CD4-positive, alpha-beta T cell treated with Interleukin-12 subunit alpha and Interleukin-12 subunit beta, for 1 hour (primary cell): ENCODE measurements at places on chromosomes 13 and 19.

GRCh38 chr13:51659276-51660127 is 75.2 kb downstream of the WDFY2 start:
- DNase-seq, result no peak

- no peak for DNase-seq
These were observed 4.2 kb downstream of the PGPEP1 start for GRCh38 chr19:18344582-18344950.

DNA sequence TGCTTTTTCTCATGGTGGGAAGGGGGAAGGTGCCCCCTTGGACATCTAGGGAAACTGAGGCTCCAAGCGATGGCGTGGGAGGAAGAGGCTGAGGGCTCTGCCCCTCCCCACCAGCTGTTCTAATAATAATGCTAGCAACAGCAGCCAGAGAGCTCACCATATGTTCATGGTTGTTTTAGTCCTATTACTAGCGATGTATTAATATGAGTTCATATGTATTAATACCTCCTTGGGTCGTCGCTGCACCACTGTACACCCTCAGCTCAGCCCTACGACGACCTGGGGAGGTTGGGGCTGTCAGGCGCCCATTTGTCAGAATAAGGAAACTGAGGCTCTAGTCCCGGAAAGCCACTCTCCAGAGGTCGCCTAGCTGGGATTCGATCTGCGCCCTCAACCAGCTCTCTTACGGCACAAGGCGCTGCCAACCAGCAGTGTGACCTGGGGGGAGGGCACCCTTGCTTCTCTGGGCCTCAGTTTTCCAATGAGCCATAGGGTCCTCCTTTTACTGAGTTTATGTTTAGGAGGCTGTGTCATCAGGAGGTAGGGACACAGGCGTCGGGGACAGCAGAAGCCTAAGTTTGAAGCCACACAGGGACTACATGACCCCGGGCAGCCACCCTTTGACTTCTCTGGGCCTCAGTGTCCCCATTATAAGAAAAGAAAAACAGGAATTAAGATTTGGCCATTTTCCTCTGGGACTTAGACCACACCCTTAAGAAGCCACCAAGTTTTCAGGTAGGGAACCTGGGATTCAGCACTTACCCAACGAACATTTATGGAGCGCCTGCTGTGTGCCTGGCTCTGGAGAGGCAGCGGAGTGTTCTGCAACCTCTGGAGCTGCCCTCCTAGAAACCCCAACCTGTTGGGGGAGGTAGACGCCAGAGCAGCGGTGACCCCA is 664 bp downstream of the MAST3 start:
- DNase-seq, result no peak

DNA sequence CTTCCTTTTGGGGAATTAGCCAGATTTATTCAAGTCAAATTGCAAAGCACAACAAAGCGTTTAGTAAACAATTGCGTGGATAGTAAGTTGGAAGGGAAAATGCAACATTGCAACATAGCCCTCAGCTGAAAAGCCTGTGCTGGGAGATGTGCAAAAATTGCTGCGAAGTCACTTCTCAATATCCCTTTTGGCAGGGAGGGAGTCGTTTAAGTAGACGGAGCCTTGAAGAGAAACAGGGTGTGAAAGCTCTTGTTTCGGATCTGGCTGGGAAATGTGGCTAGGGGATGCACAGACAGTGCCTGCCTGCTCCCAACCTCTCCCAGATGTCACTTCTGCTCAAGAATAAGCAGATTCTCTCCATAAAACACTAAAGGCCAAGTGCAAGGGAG is 56.8 kb downstream of the SLC7A1 start:
- no peak for DNase-seq

- DNase-seq, result no peak
These were observed 116.1 kb upstream of the TSC22D1 start for GRCh38 chr13:44692173-44692713.

DNA sequence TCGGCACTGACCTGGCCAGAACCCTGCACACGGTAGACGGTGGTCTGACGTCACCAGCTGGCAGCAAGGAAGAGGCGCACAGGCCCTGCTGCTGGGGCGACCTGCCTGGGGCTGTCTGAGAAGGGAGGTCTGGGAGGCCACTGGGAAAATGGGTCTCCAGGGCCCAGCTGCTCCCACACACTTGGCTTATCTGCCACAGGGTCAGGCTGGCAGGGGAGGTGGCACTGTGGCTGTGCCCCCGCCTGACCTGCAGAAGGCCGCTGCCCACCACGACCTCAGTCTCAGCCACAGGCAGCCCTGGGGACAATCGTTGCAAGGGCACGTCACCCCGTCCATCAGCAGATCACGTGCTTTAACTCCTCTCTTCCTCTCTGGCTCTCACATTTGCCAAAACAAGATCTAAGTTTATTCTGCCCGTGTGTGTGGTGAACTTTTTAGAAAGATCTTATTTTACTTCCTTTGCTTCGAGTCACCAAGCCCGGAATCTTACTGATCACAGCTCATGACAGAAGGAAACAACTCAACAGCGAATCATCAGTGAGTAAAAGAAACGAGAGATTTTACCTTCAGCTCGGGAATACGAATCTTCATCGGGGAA is 45.2 kb upstream of the RANBP3 start:
- no peak for DNase-seq

GRCh38 chr19:33248954-33249613 is 23.4 kb upstream of the SLC7A10 start:
- DNase-seq, result no peak

DNA sequence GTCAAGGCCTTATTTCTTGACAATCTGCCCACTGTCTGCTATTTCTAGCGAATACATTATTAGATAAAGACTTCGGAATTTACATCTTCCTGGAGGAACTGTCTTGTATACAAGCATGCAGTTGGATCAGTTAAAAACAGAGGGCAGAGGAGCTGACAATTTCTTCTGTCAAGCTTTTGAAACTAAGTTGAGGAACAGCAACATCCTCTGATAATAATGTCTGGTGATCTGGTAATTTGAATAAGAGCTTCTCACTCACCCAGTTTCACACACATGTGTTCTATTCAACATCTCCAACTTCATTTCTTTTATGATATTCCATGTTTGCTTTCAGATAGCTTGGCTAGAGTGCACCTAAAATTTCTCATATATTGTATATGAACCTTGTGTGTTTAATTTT is 50.2 kb downstream of the MTMR6 start:
- DNase-seq, result no peak

DNA sequence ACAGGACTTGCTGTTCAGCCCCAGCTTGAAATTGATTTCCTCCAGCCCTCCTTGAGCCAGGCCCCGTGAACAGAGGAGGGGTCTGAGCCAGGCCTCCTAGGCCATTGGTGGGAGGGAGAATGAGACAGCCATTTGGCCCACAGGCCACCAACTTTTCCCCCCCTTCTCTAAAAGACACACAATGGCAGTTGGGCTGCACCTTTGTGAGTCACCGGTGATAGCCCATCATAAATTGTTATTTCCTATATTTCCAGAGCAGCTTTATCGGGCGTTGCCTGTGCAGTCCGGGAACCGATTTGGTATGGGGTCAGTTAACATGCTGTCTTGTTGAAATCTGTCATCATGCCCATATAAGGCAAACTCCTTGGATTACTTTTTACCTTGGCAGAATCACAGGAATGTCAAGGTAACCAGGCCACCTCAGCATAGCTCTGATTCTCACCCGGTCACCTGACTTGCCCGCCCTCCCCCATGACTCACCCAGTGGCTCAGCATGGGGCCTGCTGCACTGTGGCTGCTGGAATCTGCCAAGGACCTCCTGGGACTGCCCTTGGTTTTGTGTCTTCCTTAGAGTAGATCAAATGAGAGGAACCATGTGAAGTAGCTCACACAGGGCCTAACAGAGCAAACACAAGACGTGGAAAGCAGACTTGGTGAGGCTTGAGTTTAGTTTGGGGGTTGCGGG is 36.1 kb downstream of the ACTN4 start:
- DNase-seq, result peak; percentile 63

DNA sequence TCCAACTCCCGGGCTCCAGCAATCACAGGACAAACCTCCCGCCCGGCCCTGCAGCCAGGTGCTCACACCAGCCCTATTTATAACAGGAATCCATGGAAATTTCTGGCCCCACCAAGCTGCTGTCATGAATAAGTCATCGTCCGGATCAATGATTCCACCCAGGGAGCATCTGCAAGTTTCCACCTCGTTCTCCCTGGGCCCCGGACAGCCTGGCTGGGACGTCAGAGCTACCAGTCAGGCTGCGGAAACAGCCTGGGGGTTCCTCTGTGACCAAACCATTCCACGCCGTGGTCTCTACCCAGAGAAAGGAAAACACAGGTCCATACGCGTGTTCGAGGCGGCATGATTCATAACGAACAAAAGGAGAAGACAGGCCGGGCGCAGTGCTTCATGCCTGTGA is 20.7 kb upstream of the PTBP1 start:
- no peak for DNase-seq

DNA sequence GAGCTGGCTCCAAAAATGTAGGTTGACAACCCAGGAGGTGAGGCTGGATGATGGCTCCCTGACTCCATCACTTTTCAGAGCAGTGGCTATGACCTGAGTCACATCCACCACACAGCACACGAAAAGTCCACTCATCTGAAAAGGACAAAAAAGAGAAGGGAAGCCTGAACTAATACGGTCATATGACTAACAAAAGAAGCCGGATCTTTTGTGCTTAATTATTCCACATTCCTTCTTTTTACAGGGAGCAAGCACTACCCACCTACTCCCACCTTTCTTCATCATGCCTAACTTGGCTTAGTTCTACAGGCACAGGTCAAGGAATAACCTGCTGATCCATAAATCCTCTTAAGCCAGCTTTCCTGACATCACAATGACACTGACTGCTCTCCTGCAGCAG is 601.3 kb upstream of the MIR17HG start:
- DNase-seq, result no peak
